Activated CD4-positive, alpha-beta T cell treated with anti-CD3 and anti-CD28 coated beads, Interleukin-2, amount 10 ng/mL, durations not matched to agents 7 days and 5 days (primary cell): ENCODE measurements at places on chromosomes 6 and 20.

DNA sequence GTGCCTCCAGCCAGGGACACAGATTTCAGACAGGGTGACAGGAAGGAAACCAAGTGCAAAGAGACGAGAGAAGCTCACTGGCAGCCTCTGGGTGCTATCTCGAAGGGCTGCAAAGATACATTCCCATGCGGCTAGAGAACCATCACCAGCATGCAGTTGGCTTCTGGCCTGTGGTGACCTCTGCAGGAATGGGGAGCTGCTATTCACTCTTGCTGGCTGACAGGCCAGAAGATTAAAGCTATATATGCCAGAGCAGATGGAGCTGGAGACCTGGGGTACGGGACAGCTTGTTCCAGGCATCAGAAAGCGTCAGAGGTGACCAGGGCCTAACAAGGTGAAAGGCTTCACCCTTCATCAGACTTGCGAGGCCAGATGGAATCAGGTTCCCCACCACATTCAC is 20.0 kb downstream of the MAP1LC3A start:
- DNase-seq: no peak

GRCh38 chr6:102812242-102812641 is 1418.7 kb downstream of the GRIK2 start:
- DNase-seq: no peak

DNA sequence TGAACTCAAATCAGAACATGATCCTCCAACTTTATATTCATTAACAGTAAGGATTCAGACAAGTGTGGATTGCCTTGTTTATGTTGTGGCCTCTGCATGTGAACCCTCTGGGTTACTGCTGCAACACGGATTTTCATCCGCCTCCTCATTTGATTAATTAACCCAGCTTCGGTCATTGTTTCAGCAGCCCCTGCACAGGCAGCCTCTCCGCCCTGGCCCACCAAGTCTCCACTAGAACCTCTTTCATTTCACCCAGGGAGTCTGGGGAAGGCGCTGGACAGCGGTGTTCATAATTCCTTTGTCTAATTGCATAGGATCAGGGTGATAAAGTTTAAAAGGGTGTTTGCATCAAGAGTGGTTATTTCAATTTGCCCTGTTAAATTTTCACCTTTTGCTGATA is 15.7 kb downstream of the NKX2-2 start:
- DNase-seq: no peak

GRCh38 chr6:31139599-31139998 is 733 bp upstream of the PSORS1C2 start:
- DNase-seq: no peak
